ENCODE measurements at places on chromosomes 2 and 18.
A peak's percentile ranks its signal among the peaks of the same experiment; 100 is the strongest.

DNA sequence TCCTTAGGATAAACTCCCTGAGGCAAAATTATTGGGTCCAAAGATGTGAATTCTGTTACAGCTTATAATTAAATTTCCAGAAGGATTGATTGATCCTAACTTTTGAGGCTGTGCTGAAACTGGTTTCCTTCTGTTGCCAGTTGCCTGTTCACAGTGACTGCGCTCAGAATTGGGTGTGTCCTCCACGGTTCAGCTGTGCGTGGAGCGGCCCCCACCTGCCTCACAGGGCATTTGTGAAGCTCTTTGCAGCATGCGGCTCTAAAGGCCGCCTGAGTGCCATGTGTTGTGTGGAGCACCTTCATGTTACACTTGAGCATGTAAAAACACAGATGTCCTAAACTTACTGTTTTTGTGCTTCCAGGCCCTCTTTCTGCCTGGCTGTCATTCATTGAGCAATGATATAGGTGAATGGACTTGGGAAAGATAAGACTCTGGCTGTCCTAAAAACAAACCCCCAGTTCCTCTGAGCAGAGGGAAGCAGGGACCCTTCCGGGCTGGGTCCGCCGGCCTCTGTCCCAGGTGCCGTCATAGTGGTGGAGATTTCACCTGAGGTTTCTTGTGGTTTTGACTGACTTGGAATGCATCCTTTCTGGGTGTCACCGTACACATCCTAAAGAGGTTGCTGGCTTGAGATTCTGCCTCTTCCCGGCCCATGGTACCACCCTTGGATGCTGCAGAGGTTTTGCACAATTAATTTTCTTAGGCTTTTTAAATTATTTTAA is 173.6 kb downstream of the LDLRAD4 start:
- DNase-seq: no peak

DNA sequence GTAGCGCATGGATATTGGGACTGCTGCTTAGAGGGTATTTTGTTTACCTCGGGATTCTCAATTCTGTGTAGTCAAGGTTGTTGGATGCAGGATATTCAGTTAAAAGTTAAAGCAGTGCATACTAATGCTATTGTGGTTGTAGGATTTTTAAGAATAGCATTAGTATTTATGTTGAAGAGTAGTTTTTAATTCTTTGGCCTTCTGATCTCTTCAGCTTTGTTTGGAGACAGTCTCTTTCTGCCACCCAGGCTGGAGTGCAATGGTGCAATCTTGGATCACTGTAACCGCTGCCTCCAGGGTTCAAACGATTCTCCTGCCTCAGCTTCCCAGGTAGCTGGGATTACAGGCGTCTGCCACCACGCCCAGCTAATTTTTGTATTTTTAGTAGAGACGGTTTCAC is 1.5 kb downstream of the RHBDD1 start:
- no peak for DNase-seq

DNA sequence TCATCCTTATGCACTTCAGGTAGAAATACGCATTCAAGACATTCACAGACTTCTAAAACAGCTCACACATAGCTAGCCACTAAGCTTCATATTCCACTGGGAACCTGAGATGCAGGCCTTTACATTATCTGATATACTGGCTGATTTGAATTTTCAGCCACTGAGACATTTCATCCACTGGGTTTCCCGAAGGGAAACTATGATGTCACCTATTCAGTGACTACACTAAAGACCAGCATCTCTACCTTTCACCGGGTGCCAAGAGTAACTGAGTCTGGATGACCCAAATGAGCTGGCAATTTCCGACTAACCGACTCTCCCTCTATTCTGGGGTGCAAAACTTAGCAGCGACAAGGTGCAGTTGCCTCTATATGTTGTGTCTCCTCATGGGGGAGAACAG is 31.8 kb upstream of the SP140L start:
- DNase-seq: no peak

DNA sequence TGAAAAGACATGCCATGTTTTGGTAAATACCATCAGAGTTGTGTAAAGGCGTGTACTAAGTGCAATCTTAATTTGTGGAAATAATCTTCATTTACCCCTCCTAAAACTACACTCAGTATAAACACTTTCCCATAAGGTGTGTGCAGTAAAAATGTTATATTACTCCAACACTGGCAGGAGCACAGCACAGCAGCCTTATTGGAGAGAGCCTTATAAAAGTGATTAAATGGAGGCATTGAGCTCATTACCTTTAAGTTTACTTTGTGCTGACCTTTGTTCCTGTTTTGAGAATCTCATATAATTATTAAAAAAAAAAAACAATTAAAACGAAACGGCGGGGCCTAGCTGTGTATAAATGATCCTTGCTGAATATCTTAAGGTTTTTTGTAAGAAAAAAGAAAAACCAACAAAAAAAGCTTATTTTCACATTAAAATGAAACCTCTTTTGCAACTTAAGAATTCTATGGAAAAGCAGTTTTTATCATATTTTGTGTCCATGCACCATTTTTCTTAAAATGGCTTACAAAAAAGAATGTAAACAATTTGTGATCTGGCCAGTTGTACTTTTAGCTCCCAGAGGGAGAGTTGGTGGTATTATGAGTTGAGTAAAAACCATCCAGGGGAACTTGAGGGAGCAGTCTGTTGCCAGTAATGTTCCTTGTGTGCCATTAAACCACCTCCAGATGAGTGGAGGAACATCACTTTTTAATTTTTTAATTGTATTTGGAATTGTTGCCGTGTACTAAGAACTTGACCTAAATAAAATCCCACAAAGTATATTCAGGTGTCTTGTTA is 103.4 kb downstream of the ABI2 start:
- DNase-seq: no peak

- no peak for DNase-seq
Observed at GRCh38 chr2:28134857-28135256, 244.3 kb downstream of the BABAM2 start.

DNA sequence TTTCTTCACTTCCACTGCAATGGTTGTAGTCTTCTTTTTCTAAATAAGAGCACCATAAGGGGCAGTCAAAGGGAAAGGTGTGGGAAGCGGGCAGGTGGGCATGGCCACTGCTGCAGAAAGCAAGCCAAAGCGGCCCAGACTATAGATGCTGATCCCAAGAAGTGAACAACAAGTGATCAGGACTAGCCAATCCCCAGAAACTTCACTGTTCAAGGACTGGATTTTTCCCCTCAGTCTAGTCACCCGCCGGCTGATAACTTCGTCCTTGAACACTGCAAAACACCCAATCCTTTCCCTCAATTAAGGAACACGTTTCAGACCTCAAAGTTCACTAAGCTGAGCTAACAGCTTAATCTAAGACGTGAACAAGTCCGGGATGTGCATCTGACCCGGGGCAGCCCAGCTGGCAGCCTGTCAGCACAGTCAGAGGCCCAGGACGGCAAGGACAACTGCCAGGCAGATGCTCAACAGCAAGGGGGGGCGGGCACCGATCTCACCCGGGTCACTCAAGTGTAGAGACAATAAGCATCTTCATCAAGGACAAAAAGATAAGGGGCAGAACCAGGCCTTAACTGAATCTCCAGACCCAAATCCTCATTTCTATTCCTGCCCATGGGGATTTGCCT is 59.8 kb downstream of the HDLBP start:
- peak; percentile 21 for DNase-seq

DNA sequence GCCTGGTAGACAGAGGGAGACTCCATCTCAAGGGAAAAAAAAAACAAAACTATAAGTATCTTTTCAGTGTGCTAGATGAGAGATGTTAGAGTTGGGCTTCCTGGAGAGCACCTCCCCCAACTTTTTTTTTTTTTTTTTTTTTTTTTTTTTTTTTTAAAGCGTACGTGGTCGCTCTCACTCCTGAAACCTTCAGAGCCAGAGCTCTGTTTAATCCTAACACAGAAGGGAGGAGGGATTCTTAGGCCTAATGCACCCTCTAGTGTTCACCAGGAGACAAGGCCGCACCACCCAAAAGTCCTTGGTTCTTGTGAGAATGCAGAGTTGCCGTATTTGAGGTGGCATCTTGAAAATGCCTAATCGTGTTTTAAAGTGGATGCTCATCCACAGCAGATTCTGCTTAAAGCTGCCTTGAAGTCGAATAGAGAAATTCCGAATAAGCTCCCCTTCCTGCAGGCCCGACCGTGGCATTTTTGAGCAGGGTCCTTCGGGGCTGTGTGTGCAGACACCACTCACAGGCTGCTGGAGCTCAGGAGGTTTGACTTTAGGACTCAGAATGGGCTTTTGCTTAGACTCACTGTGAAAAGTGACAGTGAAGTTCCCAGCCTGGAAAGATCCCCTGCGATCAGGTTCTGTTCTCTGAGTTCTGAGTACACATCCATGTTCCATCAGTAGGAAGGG is 252.6 kb downstream of the AGAP1 start:
- DNase-seq: no peak

DNA sequence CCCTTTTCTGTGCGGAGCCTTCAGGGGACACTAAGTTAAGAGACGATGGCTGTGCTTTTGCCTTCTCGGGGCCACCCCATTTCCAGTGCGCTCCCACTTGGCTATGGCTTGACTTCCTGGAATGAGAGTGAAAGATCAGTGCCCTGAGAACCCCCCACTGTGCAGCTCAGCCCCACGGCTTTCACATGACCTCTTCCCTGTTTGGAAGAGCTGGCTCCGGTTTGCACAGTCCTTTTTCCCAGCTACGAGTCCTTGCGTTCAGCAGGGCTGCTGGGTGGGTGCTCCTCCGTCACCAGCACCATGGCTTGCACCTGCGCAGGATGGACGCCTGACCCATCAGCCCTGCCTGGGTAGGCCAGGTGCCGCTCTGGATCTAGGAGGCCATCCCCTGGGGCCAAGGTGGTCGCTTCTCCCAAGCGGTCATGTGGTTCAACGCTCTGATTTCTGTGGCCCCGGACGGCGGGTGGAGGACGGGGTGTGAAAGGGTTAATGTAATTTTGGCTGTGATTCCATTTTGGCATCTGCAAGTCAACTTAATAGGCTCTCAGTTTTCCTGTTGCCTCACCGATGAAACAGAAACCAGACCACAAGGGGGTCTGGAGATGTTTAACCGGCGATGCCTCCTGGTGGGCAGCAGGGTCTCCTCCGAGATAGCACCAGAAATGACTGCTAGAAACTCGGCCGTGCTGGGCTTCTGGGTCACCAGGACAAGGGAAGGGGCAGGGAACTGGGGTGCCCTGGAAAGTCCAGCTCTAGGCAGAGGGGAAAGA is 113.1 kb upstream of the HAAO start:
- no peak for DNase-seq

DNA sequence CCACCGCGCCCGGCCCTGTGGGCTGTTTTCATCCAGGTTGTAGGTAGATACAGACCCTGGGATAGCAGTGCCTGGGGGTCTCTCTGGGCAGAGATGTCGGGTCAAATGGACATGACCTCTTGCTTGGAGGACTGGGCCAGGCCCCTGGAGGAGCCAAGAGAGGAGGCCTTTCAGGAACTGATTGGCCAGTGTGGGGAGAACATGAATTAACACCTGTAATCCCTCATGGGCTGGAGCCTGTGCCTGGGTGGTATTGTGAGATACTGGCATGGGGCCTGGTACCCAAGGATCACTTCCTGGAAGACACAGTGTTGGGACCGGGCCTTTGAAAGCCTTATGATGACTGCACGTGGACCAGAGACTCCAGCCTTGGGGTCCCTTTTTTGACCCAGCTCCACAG is 158.7 kb upstream of the SKOR2 start:
- DNase-seq: no peak

GRCh38 chr2:74275228-74275627 is 68.0 kb downstream of the SLC4A5 start:
- no peak for DNase-seq

DNA sequence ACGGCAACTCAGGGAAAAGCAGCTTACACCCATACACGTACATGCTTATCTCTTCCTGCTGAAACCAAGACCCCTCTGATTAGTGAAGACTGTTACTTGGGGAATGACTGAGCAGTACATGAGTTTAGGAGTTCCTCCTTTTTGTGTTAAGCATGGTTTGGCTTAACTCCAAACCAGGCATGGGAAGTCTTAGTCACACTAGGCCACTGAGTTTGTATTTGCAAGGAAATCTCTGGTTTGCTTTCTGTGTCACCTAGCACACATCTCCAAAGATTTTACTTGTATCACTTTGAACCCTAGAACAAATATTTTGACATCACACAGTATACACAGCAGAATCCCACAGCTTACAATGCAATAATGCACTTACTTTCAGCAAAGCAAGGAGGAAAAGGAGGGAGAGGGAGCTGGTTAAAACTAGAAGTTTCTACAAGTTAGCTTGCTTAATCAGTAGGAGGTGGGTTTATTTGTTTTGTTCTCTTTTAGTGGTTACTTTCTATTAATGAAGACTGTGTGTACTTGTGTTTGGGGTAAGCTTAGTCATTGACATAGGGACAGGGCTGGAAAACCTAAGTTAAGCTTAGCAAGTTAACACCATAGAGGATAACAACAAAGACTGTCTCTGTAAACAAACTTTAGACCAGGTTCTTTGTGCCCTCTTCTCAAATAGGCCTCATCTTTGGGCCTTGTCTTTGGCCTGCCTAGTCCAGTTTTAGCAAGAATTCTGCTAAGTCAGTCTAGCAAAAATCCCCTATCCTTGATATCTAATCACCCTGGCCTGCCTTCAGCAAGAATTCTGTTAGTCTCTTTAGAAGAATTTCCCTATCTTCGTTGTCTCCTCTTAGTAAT is 219.4 kb downstream of the MREG start:
- DNase-seq: no peak

DNA sequence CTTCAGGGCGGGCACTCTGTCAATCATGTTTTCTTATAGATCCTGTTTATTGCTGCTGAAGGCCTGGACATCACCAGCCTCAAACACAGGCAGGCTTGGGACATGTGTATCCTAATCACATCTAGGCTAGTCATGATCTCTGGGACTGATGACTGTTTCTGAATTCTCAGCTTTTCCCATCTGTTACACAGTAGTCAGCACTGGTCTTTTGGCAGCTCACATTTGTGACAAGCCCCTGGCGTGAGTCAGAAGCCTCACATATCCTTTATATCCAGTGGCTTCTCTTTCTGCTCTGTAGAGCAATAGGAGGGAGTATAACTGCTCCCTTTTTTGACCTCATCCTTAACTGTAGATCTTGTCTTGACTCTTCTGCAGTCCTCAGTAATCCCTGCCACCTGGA is 4.5 kb downstream of the SEMA4F start:
- no peak for DNase-seq

DNA sequence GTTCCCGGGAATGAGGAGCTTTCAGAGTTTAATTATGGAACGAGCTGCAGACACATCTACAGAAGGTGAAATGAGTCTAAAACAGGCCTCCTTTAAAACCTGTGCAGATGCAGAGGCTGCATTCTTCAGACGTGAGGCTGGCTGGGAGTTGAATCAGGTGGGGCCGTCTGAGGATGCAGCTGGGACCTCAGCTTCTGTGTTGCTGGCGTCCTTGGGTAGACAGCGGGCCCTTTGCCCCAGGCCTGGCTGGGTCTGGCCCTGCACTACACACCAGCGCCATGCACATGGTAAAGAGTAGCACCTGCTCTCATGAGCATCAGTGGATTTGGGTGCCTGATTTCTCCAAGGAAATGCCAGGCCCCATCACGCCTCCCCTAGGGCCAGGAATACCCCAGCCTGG is 67.3 kb downstream of the TMEM18 start:
- no peak for DNase-seq

Measured in amygdala (tissue), 56 donors.